Right renal cortex interstitium (tissue), 3 donors: ENCODE measurements at places on chromosomes 2 and 18. TPM values are rescaled to one million over a fixed set of nuclear protein-coding genes. Genes with fewer than 3 reads are reported as not detected.

- DNase-seq, result no peak
Observed at GRCh38 chr2:226845386-226846116, 9.7 kb downstream of the RHBDD1 start.

DNA sequence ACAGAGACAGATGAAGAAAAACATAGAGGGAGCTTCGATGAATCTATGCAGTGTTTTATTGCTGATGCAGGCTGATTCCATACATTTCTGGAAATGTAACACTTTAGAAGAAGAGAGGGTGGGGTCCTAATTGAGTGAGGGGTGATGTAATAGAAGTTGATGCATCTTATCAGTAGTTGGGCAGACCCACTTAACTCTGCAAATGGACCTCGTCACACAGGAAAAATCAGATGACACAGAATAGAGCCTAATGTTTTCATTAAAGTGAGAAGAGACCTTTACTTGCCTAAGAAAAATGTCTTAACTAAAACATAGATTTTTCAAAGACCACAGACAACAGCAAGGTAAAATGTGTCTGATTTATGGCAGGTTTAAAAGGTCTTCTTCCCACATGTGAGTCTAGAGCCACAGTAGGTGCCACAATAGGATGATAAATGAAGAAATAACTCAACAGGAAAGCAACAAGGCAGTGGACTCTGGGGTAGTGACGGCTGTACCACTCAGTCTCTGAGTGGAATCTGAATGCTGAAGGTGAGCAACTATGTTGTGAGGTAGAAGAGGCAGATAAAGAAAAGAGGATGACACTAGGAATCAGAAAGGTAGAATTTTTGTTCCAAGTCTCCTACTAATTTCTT, 414.7 kb upstream of the PIK3C3 start:
- no peak for DNase-seq

DNA sequence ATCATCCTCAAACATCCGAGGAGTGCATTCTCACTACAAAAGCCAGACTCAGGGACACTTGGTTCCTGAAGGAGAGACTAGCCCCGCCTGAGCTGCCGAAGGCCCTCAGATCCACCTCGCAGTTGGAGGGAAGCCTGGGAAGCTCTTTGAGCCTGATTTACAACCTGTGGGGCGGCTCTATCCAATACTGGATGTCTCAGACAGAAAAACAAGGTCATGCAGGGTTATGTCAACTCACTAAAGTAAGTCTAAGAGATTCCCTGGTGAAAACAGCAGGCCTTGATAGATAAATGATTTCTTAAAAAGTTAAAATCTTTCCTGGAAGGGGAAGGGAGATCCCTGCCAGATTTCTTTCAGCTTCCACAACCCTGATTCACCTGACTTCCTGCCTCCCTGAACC, 284.3 kb downstream of the CYP26B1 start:
- no peak for DNase-seq

- no peak for DNase-seq
Observed at GRCh38 chr2:127218812-127219170, 1.3 kb downstream of the CYP27C1 start.

DNA sequence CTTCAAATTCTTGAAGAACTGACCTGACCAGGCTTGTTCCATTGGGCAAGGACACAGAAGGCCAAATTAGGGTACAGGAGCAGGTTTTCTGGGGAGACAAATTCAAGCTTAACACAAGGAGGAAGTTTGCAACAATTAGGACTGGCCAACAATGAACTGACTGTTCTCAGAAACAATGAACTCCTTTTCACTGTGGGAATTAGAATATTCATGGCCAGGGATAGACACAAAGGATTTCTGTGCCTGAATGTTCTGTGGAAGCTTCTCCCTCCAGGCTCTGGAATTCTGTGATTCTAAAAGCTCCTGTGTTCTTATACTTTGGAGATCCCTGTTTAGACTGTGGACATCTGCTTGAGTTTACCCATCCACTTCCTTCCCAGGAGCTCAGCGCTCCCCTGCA, 15.2 kb downstream of the SMYD1 start:
- DNase-seq, result no peak

GRCh38 chr2:200619279-200619678, 33.5 kb downstream of the AOX1 start:
- DNase-seq, result no peak

DNA sequence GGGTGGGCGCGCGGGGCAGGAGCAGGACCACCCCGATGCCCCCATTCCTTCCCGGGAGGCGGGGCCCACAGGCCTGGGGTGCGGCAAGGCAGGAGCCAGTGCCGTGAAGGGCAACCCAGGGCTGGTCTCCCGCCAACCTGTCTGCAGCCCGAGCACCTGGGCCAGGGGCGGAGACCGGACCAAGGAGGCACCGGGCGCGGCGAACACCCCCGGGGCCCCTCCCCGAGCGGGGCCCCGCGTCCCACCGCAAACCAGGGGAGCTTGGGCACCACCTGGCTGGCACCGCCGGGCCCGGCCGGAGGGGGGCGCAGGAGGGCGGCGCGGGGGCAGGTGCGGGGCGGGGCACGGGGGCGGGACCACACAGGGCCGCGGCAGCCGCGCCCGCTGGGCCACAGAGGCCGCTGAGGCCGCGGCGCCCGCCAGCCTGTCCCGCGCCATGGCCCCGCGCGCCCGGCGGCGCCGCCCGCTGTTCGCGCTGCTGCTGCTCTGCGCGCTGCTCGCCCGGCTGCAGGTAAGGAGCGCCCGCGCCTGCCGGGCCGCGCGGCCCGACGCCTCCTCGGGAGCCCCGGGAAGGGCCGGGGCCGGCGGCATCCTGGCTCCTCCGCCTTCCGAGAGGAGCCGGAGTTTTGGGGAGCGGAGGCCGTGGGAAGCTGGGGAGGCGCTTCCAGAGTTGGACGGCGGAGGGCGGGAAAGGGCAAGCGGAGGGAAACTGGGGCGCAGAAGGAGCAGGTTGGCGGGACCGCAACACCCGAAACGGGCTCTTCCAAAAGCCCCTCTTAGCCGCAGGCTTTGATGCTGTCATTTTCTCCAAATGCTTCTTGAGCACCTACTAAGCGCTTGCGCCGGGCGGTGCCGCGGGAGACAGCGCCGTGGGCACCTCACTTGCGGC, at the start of gene TNFRSF11A:
TSS of gene TNFRSF11A (plus strand) at position 394 of the 889 bp plus-strand sequence. CDS start at position 437, 43 bp downstream.
- DNase-seq, result no peak

DNA sequence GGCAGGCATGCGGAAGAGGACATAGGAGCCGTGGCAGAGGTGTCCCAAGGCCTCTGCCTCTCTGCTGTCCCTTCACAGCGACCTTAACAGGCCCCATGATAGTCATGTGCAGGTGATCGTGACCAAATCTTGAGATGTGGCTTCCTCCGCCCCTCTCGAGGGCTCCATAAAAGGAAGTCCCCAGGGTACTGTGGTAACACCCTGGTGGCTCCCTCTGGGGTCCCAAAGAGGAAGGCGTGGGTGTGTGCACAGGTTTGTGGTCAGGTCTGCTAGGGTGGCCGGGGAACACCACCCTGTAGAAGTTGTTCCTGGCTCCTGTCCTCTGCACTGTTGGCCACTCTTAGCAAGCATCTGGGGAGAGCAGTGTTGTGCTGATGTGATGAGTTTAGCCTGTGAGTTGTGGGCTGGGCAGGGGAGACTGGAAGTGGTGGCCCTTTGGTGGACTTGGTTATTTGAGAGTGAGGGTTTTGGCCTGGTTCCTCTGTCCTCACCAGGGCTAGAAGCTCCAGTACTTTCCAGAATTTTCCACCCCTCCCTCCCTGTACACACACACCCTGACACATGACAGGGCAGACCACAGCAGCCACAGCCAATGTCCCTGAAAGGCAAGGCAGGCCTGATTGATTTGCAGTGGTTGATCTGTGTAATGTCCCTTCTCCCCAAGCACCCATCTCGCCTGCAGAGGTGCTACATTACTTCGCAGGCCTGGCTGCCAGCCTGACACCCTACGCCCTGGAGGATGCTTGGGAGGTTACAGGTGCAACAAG, 68.9 kb upstream of the BOD1L2 start:
- DNase-seq, result no peak

DNA sequence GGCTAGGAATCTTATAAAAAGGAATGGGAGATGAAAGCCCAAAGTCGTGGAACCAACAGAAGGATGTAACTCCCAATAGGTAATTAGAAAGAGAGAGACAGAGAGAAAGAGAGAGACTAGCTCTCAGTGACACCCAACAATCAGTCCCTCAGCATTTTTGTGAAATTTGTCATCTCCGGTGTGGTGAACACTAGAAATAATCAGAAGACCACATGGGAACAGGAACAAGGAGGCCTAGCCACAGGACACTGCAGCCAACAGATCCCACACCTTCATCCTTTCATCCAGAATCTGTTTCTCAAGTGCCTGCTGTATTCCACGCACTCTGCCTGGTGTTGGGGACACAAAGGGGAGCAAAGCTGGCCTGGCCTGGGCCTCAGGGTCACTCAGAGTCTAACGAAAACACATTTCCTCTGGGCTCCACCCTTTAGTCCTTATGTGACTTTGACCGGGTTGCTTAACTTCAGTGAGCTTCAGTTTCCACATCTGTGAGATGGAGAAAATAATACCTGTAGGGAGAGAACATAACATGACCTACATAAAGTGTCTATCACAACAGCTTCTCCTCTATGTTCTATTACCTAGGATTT, 53.1 kb downstream of the EHD3 start:
- no peak for DNase-seq

TDRD15 gene
- polyA plus RNA-seq, result 0.06 TPM
